ENCODE measurements at places on chromosomes 3 and 15.

DNA sequence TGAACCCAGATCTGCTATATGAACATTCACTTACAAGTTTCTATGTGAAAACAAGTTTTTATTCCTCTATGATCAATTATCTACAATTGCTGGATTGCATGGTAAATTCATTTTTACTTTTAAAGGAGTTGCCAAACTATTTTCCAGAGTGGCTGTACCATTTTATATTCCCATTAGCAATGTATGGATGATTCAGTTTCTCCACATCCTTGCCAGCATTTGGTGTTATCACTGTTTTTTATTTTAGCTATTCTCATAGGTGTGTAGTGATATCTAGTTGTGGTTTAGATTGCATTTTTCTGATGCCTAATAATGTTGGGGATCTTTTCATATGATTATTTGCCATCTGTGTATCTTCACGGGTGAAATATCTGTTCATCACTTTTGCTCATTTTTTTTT is 78.3 kb downstream of the APBA2 start:
- DNase-seq: no peak

DNA sequence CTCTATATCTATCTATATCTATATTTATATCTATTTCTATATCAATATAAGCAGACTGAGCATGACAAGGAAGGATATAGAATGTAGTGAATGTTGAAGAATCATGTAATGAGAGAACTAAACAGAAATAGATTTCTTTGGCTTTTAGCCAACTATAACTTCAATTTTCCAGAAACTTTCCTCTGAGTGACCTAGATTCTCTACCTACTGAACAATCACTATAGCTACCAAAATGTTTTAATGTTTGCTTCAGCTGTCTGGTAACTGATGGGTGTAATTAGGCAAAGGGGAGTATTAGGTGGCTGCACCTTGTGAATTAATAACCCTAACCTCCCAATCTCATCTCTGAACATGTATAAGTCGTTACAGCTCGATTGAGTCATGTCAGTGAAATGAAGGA is 76.4 kb upstream of the ROBO1 start:
- no peak for DNase-seq

GRCh38 chr3:8987645-8988383 is 24.5 kb upstream of the RAD18 start:
- DNase-seq: peak; percentile 61

DNA sequence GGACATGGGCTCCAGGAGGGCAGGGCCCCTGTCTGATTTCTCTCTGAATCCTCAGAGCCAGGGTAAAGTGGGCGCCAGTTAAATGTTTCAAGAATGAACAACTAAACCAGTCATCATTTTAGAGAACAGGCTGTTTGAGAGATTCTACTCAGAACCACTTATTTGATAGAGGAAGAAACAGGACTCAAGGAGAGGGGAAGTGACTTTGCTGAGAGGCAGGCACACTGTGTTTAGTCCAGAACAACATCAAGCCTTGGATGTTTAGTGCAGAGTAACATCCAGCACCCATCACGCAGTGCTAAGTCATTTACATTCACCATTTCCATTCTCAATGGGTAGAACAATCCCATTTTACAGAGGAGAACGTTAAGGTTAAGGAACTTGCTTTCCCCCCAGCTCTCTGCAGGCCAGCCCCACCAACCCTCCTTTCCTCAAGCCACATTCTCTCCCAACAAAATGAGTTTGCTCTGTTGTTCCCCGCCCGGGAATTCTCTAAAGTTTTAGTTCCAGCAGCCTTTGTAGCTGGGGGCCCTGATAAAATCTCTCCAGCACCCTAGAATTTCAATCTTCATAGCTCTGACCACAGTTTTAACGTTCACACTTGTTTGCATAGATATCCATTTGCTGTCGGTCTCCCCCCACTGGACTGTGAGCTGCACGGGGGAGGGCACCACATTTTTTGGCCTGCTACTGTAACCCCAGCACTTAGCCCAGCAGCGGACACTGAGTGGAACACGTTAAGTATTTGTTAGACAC is 962 bp downstream of the NMNAT3 start:
- no peak for DNase-seq

- no peak for DNase-seq
These were observed 32.1 kb downstream of the ILDR1 start for GRCh38 chr3:121989943-121990342.

DNA sequence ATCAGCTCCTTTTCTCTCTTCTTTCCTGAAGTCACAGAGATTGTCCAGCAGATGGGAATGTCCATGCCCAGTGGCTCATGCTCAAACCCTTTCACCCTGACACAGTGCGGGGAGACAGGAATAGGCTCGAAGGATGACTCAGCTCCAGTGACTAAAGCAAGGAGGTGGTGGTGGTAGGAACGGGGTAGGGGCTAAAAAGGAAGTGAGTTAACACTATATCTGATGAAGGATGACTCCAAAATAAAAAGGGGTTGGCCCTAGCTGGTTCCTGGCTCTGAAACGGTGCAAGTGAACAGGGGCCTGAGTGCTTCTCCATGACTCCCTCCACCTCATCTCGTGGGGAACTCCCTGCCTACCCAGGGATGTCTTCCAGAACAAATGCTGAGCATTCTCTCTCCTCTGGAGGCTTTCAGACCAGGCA is 167.4 kb upstream of the LPP start:
- peak; percentile 78 for DNase-seq

- DNase-seq: no peak
These were observed 611.9 kb downstream of the EDEM1 start for GRCh38 chr3:5799398-5799797.

DNA sequence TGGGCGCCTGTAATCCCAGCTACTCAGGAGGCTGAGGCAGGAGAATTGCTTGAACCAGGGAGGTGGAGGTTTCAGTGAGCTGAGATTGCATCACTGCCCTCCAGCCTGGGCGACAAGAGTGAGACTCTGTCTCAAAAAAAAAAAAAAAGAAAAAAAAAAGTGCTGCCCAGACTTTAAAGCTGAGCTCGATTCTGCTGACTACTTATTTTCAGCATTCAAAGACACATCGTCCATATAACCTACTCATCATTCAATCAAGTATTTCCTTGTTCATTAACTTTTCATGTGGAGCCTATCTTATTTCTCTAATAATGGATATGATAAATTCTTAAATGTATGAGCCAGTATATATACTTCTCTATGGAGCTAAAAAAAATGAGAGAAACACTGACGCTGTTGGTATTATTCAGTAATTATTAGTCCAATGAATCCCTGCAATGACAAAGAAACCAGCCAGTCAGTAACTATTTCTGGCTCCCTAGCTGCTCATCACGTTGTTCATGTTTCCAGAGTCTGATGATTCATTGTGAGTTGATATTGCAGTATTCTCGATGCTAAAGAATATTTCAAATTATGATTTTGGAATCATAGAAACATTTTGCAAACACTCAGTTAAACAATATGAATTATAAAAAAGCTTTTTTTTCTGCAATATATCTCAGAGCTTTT is 111.9 kb downstream of the RAP2B start:
- DNase-seq: no peak

GRCh38 chr3:156865732-156866131 is 39.6 kb downstream of the LEKR1 start:
- DNase-seq: no peak

DNA sequence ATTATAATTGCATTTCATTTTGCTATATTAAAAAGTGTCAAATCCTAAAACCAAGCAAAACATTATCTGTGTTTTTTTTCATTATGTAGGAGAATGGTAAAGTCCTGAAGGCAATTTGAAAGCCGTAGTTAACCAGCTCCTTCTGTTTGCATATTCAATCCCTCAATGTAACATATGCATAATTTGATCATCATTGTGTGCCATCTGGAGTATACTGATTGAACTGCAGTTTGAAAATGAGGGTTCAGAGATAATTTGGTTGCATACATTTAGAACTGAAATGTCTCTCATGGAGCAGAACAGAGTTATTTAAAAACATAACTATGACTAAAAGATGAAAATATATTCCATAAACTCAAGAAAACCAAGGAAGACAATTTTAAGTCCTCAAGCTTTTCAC is 518.6 kb downstream of the GBE1 start:
- DNase-seq: peak; percentile 6

DNA sequence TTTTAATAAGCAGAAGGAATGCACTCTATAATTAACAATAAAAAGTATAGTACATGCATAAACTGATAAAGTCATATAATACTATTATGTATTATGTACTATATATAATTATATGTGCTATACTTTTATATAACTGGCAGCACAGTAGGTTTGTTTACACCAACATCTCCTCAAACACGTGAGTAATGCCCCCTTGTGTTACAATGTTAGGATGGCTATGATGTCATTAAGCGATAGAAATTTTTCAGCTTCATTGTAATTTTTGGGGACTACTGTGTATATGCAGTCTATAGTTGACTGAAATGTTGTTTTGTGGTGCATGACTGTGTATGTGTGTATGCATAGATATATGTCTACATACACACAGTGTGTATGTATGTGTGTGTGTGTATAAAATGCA is 100.6 kb downstream of the SLMAP start:
- peak; percentile 3 for DNase-seq

DNA sequence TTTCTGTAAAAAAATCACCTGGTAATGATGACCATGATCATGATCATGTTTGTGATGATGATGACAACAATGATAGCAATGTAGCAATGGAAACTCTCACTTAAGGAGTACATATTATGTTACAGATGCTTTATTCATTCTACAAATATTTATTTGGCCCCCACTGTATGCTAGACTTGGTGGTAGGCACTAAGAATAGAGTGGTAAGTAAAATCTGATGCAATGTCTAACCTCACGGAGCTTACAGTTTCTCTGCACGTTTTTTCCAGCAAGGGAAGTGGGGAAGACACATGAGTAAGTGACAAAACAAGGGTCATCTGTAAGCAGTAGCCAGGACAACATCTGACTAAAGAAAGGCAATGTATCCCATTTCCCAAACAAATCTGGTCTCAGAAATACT is 199.4 kb upstream of the MRPL3 start:
- DNase-seq: no peak

DNA sequence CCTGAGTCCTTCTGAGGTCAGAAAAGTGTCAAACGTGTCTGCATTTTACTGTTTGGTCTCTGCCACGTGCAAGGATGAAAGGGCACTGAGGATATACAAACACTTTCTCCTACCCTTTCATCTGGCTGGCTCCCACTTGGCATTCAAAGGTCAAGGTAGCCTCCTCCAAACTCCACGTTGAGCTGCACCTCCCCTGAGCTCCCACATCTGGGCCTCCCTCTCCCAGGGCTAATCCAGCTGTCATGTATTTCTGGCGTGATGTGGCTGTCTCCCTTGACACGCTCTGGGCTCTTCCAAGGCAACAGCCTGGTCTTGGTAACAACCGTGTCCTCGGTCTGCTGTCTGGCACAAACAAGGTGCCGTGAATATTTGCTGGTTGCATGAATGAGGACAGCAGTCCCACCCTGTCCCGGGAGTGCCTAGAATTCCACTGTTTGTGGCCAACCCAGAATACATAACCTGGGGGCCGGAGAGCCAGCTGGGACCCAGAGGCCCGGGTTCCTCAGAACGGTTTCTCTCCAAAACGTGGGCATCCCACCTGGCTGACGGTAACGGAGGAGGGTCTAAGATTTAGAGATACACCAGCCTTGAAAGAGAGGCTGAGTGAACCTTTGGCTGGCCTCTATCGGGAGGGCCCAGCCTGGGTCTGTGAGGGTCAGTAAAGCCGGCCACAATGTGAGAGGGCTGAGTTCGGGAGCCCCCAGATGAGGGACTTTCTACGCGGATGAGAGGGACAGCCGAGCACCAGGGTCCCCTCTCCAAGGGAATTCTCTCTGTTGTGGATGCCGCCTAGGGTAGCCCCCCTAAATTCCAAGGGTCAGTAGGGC is 767 bp downstream of the GLT8D1 start:
- DNase-seq: no peak

- no peak for DNase-seq
These were observed 629.2 kb upstream of the NAALADL2 start for GRCh38 chr3:174229916-174230315.

DNA sequence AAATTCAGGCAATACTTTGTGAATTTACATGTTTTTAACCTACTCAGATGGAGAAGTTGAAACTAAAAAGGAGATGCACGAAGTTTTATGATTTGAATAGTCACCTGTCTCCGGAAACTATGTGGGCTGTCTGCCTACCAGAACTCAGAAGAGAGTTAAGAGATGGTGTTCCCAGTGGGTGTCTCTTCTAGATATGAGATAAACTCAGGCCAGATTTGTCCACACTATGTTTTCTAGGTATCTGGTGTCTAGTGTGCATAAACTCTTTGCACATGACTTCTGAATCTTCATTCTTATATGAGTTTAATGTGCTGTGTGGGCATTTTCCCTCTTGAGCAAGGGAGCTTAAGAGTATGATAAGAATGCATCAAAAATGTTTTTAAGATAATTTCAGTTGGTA is 222.8 kb downstream of the FOXP1 start:
- no peak for DNase-seq

DNA sequence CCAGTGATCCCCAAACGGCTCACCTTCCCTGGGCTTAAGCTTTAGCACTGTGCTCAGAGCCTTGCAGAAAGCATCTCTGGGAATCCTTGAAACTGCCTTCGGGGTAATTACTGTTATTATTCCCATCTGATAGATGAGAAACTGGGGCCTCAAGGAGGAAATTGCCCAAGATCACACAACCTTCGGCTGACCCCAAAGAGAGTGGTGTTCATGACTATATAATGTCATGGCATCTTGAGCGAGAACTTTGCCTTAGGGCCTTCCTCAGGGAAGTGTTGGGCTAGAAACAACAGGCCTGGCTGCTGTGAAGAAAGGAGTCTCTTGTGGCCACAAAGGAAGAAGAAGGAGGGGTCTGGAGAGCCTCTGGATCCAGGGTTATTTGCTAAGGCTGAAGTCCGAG is 388.7 kb upstream of the CFAP20DC start:
- no peak for DNase-seq

GRCh38 chr3:187798531-187799530 is 53.6 kb upstream of the BCL6 start:
- DNase-seq: no peak

GRCh38 chr15:99021027-99021627 is 13.5 kb upstream of the PGPEP1L start:
- no peak for DNase-seq

- DNase-seq: no peak
These were observed 604 bp downstream of the LTK start for GRCh38 chr15:41512940-41513505.

GRCh38 chr15:98308117-98308516 is 340.2 kb upstream of the IGF1R start:
- DNase-seq: no peak

DNA sequence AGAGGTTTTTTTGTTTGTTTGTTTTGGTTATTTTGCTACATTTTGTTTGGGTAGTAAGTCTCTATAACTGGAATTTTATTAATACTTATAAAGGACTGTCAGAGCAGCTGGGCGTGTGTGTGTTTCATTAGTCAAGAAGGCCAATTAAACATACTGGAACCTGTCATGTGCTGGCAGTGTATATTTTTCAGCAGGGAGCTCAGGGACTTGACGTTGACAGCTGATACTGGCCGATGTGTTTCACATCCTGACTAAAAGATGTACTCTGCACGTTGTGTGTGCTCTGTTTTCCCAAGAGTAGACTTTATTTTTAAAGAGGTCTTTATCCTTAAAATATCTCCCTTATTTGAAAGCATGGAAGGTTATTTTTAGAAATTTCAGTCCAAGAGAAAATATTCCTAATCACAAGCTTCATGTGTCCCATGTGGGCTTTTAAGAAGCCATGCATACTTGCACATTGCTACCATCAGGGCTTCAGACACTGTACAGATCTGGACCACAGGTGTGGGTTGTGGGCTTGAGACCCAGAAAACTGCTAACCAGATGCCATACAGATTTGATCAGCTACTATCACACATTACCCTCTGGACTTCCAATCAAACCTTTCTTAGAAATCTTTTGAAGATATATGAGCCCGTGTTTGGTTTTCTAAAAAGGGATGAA is 135.9 kb downstream of the FEZF2 start:
- no peak for DNase-seq

Data from H4 (cell line).